ENCODE measurements at places on chromosomes 7 and 10. TPM values are rescaled to one million over a fixed set of nuclear protein-coding genes. Genes with fewer than 3 reads are reported as not detected.
A peak's percentile ranks its signal among the peaks of the same experiment; 100 is the strongest.

Gene RBP3
- not detected for total RNA-seq

Gene IDI2
- not detected for total RNA-seq

Gene ARHGEF5
- total RNA-seq, result 7.9 TPM

Gene RNF32
- 0.99 TPM for total RNA-seq

Gene NUTM2A
- total RNA-seq, result 1.2 TPM

Gene AKR1D1
- not detected for total RNA-seq

Gene NYAP1
- total RNA-seq, result 0.75 TPM

Gene CYP26C1
- total RNA-seq, result not detected

Gene OR6V1
- not detected for total RNA-seq

Gene UPK3B
- total RNA-seq, result 2.6 TPM

Gene ZNF680
- total RNA-seq, result 8.9 TPM

Gene HOXA5
- total RNA-seq, result not detected

Gene A1CF
- not detected for total RNA-seq

- no peaks in the 10 kb centered on the region for H3K36me3 ChIP-seq
- no peak overlapping the region for H3K27ac ChIP-seq
- H3K4me3 ChIP-seq, result no peak overlapping the region
Observed at GRCh38 chr10:104069613-104070012, 16.1 kb downstream of the COL17A1 start.

- no peak overlapping the region for H3K27ac ChIP-seq
- DNase-seq, result peak; percentile 39
- H3K4me1 ChIP-seq, result peaks cover 6% of the 10 kb centered on the region
- no peaks in the 10 kb centered on the region for H3K27me3 ChIP-seq
- H3K4me3 ChIP-seq, result no peak overlapping the region
Observed at GRCh38 chr7:5797716-5798115, 16.3 kb upstream of the RNF216 start.

GRCh38 chr7:46201961-46202360 is 280.9 kb upstream of the IGFBP3 start:
- H3K27me3 ChIP-seq, result no peaks in the 10 kb centered on the region
- no peak overlapping the region for H3K4me3 ChIP-seq
- no peaks in the 10 kb centered on the region for H3K36me3 ChIP-seq
- no peak for DNase-seq
- no peak overlapping the region for H3K27ac ChIP-seq
- no peaks in the 10 kb centered on the region for H3K4me1 ChIP-seq

DNA sequence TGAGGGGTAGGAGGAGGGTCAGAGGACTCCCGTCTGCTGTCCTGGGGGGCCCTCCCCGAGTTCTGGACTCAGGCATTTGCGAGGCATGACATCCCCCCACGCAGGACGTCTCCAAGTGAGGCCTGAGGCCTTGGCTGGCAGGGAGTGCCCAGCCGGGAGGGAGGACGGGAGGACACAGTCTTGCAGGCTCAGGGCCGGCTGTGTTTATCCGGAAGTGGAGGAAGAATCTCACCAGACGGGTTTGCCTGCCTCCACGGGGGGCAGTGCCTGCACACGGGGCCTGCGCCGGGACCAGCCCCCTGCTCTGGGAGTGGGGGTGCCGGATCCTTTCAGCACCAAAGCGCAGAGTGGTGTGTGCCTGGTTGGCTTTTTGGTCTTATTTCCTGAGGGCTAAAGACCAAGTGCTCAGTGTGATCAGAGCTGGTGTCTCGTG is 10.9 kb downstream of the PWWP2B start:
- DNase-seq, result no peak
- no peak overlapping the region for H3K27ac ChIP-seq
- H3K4me3 ChIP-seq, result no peak overlapping the region
- H3K27me3 ChIP-seq, result no peaks in the 10 kb centered on the region
- peaks cover 10% of the 10 kb centered on the region for H3K36me3 ChIP-seq

DNA sequence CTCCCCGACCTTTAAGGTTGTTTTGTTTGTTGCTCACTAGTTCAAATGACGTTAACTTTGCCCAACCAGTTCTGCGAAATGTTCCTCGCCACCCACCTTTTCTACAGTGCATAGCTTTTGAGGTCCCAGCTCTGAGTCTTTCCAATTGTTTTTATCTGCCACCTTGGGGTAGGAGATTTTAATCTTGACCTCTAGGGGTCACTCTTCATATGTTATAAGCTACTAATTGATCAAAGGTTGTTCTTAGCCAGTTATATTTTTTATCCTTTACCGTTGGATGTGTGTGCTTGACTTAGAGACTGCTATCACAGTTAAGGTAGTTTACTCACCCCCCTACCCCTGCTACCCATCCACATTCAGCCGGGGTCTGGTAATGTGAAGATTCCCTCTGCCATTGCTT is 372.4 kb downstream of the SUGCT start:
- H3K4me1 ChIP-seq, result no peaks in the 10 kb centered on the region
- no peak overlapping the region for H3K4me3 ChIP-seq
- H3K36me3 ChIP-seq, result no peaks in the 10 kb centered on the region
- no peaks in the 10 kb centered on the region for H3K27me3 ChIP-seq
- DNase-seq, result no peak
- no peak overlapping the region for H3K27ac ChIP-seq

DNA sequence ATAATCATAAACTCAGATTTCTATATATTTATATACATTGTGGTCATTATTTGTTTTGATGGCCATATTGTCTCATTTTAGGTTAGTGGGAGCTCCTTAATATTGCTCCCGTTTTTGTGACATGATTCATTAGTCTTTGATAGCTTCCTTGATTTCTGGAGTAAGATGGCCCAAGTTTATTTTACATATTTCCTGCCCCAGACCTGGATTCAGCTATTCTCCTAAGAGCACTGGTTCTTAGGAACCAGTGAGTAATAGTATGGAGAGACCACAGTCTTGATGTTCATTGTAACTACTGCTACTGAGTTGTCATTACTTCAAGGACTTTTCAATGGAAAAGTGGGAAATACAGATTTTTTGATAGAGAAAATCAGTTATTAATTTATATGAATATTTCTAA is 6.0 kb downstream of the TFPI2 start:
- H3K27ac ChIP-seq, result no peak overlapping the region
- H3K27me3 ChIP-seq, result no peaks in the 10 kb centered on the region
- H3K4me3 ChIP-seq, result no peak overlapping the region
- no peak for DNase-seq

GRCh38 chr7:21947056-21947455 is 1.4 kb upstream of the CDCA7L start:
- no peak overlapping the region for H3K27ac ChIP-seq
- H3K27me3 ChIP-seq, result no peaks in the 10 kb centered on the region
- DNase-seq, result no peak
- no peak overlapping the region for H3K4me3 ChIP-seq
- no peaks in the 10 kb centered on the region for H3K36me3 ChIP-seq

- no peak for DNase-seq
- no peaks in the 10 kb centered on the region for H3K36me3 ChIP-seq
- peaks cover 32% of the 10 kb centered on the region for H3K4me1 ChIP-seq
- no peaks in the 10 kb centered on the region for H3K27me3 ChIP-seq
- no peak overlapping the region for H3K27ac ChIP-seq
Observed at GRCh38 chr7:139725077-139725476, 52.7 kb downstream of the HIPK2 start.

- H3K4me1 ChIP-seq, result no peaks in the 10 kb centered on the region
- no peaks in the 10 kb centered on the region for H3K27me3 ChIP-seq
- H3K4me3 ChIP-seq, result no peak overlapping the region
- H3K36me3 ChIP-seq, result peaks cover 41% of the 10 kb centered on the region
- DNase-seq, result no peak
Observed at GRCh38 chr7:37205451-37205850, 243.2 kb downstream of the ELMO1 start.

DNA sequence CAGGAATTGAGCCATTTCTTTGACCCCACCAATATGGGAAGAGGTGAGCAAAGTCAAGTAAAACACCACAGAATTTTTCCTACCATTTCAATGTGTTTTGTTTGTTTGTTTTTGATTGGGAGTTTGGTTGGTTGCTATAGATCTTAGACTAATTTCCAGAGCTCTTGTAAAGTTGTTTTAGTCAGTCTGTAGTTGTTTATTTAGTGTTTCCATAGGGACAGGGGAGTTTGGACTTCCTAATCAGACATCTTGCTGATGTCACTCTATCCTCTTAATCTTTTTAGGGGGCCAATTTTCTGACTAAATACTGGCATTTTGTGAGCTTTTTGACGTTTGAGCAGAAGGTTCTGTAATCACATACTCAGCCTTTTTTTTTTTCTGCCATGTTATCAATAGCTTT is 266.9 kb downstream of the ABCA13 start:
- no peaks in the 10 kb centered on the region for H3K4me1 ChIP-seq
- H3K27ac ChIP-seq, result no peak overlapping the region
- H3K36me3 ChIP-seq, result no peaks in the 10 kb centered on the region
- DNase-seq, result no peak
- no peak overlapping the region for H3K4me3 ChIP-seq

DNA sequence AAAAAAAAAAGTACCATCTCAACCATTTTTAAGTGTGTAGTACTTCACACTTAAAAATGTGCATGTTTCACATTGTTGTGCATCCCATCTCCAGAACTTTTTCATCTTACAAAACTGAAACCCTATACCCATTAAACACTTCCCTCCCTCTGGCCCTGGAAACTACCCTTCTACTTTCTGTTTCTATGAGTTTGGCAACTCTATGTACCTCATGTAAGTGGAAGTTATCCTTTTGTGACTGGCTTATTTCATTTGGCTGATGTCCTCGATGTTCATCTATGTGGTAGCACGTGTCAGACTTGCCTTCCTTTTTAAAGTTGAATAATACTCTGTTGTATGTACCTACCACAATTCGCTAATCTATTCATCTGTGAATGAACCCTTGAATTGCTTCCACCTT is 12.2 kb downstream of the KCNMA1 start:
- DNase-seq, result no peak
- H3K4me1 ChIP-seq, result no peaks in the 10 kb centered on the region
- H3K27ac ChIP-seq, result no peak overlapping the region
- H3K27me3 ChIP-seq, result no peaks in the 10 kb centered on the region
- H3K4me3 ChIP-seq, result no peak overlapping the region
- H3K36me3 ChIP-seq, result no peaks in the 10 kb centered on the region

GRCh38 chr7:150846291-150847115 is 5.8 kb upstream of the AOC1 start:
- H3K27ac ChIP-seq, result no peak overlapping the region
- H3K27me3 ChIP-seq, result no peaks in the 10 kb centered on the region
- H3K4me1 ChIP-seq, result no peaks in the 10 kb centered on the region
- H3K4me3 ChIP-seq, result no peak overlapping the region
- H3K36me3 ChIP-seq, result no peaks in the 10 kb centered on the region
- DNase-seq, result no peak

DNA sequence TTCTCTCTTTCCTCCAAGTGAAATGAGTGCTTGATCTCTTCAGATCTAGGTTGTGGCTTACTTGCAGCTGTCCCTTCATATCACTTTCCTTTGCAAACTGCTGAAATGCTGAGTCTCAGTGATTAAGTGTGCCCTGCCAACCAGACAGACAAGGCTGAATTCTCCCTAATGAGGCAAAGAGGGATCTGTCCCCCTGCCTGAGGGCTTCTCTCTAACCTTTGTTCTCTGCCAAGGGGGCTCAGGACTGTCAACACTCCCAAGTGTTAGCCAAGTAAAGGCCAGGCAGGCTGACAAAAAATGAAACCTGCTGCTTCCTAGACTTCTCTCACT is at the start of gene MSS51:
Gene MSS51, minus strand, starts transcription at position 24 of the 330 bp plus-strand sequence. CDS start 5,277 bp downstream, outside the sequence.
- peaks cover 5% of the 10 kb centered on the region for H3K4me1 ChIP-seq
- peaks cover 16% of the 10 kb centered on the region for H3K36me3 ChIP-seq

DNA sequence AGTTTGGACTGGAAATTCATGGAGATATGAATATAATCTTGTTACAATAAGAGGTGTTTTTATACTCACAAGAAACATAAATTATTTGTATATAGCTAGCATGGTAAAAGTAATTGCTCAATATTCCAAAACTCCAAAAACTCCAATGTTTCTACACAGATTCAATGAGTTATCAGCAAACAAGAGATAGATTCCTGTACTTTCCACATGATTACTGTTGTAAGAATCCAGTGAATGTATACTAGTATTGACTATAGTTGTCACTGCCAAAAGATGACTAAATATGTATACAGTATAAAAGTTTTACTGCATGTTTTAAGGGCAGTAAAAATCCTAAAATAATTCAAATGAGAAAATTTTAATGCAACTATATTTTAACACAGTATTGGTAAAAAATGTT is 10.7 kb downstream of the ATOH7 start:
- H3K4me3 ChIP-seq, result no peak overlapping the region
- no peak for DNase-seq
- H3K27me3 ChIP-seq, result no peaks in the 10 kb centered on the region
- H3K27ac ChIP-seq, result no peak overlapping the region
- no peaks in the 10 kb centered on the region for H3K36me3 ChIP-seq
- H3K4me1 ChIP-seq, result no peaks in the 10 kb centered on the region

GRCh38 chr7:15750727-15751126 is 64.2 kb upstream of the MEOX2 start:
- H3K4me1 ChIP-seq, result no peaks in the 10 kb centered on the region
- no peak for DNase-seq
- H3K36me3 ChIP-seq, result no peaks in the 10 kb centered on the region
- no peaks in the 10 kb centered on the region for H3K27me3 ChIP-seq

GRCh38 chr10:116690356-116691322 is 51.7 kb downstream of the HSPA12A start:
- H3K4me3 ChIP-seq, result no peak overlapping the region
- H3K27ac ChIP-seq, result no peak overlapping the region
- no peaks in the 10 kb centered on the region for H3K36me3 ChIP-seq
- no peak for DNase-seq
- peaks cover 10% of the 10 kb centered on the region for H3K27me3 ChIP-seq
- no peaks in the 10 kb centered on the region for H3K4me1 ChIP-seq

GRCh38 chr7:121909716-121910345 is 36.9 kb downstream of the PTPRZ1 start:
- H3K4me1 ChIP-seq, result no peaks in the 10 kb centered on the region
- no peak for DNase-seq
- no peak overlapping the region for H3K4me3 ChIP-seq
- no peak overlapping the region for H3K27ac ChIP-seq
- H3K27me3 ChIP-seq, result no peaks in the 10 kb centered on the region
- no peaks in the 10 kb centered on the region for H3K36me3 ChIP-seq

- H3K4me3 ChIP-seq, result no peak overlapping the region
- H3K36me3 ChIP-seq, result no peaks in the 10 kb centered on the region
- H3K27me3 ChIP-seq, result no peaks in the 10 kb centered on the region
- H3K4me1 ChIP-seq, result no peaks in the 10 kb centered on the region
- no peak overlapping the region for H3K27ac ChIP-seq
Observed at GRCh38 chr7:140616328-140616727, 24.3 kb downstream of the DENND2A start.

- no peak for DNase-seq
- no peaks in the 10 kb centered on the region for H3K36me3 ChIP-seq
Observed at GRCh38 chr10:117476716-117477115, 65.8 kb upstream of the EMX2 start.

GRCh38 chr10:20257422-20257821 is 441.2 kb downstream of the PLXDC2 start:
- H3K27ac ChIP-seq, result no peak overlapping the region
- DNase-seq, result no peak
- no peak overlapping the region for H3K4me3 ChIP-seq
- no peaks in the 10 kb centered on the region for H3K27me3 ChIP-seq

GRCh38 chr7:15798081-15798480 is 111.6 kb upstream of the MEOX2 start:
- H3K27ac ChIP-seq, result no peak overlapping the region
- H3K4me1 ChIP-seq, result no peaks in the 10 kb centered on the region
- DNase-seq, result no peak
- no peak overlapping the region for H3K4me3 ChIP-seq

GRCh38 chr7:94133460-94133859 is 129.3 kb upstream of the BET1 start:
- no peak for DNase-seq
- no peaks in the 10 kb centered on the region for H3K36me3 ChIP-seq
- H3K4me3 ChIP-seq, result no peak overlapping the region
- H3K27me3 ChIP-seq, result no peaks in the 10 kb centered on the region
- H3K4me1 ChIP-seq, result no peaks in the 10 kb centered on the region
- no peak overlapping the region for H3K27ac ChIP-seq

GRCh38 chr10:124648738-124649137 is 95.4 kb downstream of the FAM53B start:
- no peaks in the 10 kb centered on the region for H3K27me3 ChIP-seq
- peak overlapping the region; percentile 72 for H3K27ac ChIP-seq
- peaks cover 100% of the 10 kb centered on the region for H3K4me1 ChIP-seq
- peaks cover 11% of the 10 kb centered on the region for H3K36me3 ChIP-seq
- H3K4me3 ChIP-seq, result peak overlapping the region; percentile 35
- DNase-seq, result peak; percentile 66

Measured in CD4-positive, alpha-beta T cell (primary cell).